ENCODE measurements at places on chromosomes 7 and 10. TPM values are rescaled to one million over a fixed set of nuclear protein-coding genes. Genes with fewer than 3 reads are reported as not detected.

DNA sequence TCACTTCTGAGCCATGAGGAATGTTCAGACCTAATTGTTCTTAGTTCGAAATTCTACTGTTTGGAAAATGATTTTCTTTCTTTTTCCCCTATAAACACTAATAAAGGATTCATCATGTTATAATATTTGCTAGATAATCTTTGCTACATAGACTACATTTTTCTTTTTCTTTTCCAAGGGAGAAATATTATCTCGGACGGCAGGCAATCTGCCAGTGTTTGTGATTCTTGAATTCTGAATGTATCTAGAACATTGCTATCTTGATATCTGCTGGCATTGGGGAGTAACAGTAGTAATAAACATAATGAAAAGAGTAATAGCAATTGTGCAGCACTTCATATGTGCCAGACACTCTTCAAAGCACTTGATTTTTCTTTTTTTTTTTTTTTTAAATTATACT is 107.7 kb upstream of the ZNF32 start:
- no peak for DNase-seq

CDH23 gene
- 1.6 TPM for total RNA-seq

DNA sequence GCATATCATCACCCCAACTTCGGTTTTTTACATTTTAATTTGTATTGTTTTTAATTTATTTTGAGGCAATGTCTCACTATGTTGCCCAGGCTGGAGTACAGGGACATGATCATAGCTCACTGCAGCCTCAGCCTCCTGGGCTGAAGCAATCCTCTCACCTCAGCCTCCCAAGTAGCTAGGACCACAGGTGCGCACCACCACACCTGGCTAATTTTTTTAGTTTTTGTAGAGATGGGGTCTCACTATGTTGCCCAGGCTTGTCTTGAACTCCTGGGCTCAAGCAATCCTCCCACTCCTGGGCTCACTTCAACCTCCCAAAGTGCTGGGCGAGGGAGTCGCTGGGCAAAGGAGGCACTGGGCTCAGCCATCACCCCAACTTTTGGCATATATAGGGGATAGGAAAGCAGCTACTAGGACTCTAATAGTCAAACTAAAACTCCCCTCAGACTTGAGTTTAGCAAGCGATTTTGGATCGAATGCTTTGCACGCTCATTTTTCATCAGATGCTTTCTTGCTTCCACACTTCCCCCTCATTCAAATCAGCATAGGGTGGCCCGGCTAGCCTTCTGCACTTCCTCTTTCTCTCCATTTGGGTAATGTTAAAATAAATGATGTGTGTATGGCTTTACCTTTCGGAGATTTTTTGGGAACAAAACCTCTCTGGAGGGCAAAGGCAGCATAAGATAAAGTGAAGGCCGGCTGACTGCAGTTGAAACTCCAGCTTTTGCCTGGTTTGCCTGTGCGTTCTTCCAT is 20.8 kb upstream of the NMT2 start:
- DNase-seq: no peak

- no peak for DNase-seq
Measured at GRCh38 chr7:39721345-39721744, 98.0 kb downstream of the RALA start.

GRCh38 chr7:127194571-127194970 is 58.2 kb downstream of the GRM8 start:
- no peak for DNase-seq
